ENCODE measurements at places on chromosomes 6 and 20.
A peak's percentile ranks its signal among the peaks of the same experiment; 100 is the strongest.

DNA sequence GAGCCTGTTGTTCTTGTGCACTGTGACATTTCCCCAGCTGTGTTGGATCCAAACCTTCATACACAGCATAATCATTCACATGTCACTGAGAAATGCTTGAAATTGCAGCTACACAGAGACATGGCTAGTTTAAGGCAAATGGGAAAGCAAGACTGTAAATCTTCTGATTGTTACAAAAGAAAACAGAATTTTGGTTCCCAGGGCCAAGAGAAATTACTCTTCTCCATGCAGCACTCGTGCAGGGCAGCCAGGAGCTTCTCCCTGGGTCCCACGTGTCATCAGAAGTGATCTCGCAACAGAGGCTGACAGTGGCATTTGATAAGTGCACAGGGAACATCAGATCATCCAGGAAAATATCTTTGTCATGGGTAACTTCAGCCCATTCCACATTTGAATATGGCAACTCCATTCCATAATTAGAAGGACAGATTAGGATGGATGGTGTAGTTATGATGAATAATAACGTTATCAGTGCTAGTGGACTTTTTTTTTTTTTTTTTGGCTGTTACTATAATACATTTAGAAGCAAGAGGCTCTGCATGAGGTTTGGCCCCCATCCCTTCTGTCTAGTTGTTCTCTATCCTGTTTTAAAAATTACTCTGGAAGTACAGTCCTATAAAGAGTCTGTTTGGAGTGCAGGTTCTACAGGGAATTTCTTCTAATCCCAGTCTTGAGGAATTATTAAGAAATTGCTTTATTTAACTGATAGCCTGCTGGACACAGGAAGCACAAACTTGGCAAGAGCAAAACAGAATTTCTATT lies 571.0 kb upstream of the NOX3 start:
- no peak for DNase-seq

- no peak for DNase-seq
These were observed 93.7 kb downstream of the MAP3K4 start for GRCh38 chr6:161085246-161085645.

DNA sequence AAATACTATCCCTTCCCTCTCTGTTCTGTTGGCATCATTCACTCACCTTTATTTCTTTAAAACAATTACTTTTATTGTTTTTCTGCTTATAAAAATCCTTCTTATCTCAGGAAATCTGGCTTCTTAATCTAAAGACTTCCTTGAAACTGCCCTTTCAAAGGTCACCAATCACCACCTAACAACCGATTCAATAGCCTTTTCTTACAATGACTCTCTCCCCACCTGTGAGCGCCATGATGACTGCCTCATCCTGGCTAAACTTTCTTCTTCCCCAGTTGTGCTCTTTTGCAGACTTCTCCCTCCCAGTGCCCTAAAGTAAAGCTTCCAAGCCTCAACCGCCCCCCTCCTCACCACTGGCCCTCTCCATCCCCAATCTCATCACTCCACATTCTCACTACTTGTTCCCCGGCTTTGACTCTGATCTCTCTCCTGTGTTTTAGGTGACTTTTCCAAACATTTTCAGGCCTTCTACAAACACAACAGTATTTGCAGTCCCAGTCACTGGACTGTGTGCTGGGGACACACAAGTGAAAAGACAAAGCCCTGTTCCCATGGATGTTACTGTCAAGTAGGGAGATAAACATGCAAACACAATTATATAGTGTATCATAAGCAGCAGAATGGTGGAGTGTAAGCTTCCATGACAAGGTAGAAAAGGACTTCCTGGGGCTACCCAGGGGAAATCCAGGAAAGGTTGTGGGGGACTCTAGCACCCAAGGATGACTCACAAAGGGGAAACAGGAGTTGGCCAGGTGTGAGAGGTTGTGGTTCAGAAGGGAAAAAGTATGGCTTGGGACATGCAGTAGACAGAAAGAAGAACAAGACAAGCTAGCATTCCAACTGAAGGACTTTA lies 12.8 kb downstream of the NHSL1 start:
- no peak for DNase-seq

- no peak for DNase-seq
These were observed 72.9 kb downstream of the SNX5 start for GRCh38 chr20:17895641-17896171.

DNA sequence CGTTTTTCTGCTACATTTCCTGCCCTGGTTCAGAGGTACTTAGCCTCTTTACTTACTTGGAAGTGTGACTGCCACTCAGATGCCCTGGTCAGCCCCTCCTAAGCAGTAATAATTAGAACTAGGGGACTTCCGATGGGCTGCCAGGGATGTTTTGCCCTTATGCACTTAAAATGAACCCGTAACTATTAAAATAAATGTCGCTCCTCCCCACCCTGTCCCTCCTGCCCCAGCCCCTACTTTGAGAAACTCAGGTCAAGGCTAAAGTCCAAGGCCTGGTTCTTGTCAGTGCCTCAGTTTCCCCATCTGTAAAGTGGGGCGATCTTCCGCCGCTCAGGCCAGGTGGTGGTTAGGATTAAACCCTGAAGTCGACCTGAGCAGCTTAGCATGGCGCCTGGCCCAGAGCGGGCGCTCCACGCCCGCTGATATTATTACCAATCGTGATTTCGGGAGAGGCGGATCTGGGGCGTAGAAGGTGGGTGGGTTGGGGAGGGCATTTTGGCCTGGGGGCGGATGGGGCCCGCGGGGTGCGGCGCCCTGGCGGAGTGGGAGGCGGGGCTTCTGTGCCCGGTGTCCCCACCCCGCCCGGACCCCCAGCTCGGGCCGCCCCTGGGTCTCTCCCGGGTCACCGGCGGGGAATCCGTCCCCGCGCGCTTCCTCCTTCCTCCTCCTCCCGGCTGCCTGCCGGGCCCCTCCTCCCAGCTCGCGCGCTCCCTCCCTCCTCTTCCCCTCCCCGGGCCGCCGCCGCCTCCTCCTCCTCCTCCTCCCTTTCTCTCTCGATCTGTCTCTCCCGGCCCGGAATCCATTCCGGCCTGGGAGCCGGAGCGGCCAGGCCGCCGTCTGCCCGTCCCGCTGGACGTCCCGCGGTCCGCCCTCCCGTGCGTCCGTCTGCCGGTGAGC lies at the start of gene SRC:
Gene SRC (plus strand): TSS at position 802 of the 897 bp plus-strand sequence. CDS start 38,014 bp downstream, outside the sequence.
- no peak for DNase-seq

DNA sequence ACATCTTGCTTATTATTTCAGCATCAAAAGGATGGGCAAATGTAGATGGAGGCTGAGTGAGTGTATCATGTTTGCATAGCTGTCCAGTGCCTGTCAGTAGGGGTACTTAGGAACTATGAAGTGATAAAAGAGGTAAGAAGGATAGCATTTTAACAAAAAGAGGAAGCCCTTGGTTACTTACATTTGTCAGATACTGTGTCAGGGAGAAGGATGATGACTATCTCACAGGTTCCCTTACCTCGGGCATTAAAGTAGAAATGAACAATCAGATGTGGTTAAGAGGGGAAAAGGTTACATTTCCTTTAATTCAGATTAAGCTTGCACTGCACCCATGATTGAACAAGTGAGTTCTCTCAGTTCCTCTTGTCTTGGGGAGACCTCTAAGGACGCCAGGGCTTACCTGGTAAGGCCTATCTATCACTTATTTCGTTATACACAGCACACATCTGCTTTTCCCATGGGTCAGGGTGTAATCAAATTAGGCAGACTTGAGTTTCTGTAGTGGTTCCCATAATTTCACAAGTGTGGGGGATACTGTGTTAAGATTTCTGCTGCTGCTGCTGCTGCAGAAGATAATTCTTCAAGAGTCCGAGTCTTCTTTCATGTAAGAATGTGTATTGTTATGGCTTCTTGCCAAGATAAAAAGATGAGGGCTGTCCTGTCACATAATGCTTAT lies 4.5 kb downstream of the FOXO3 start:
- peak; percentile 23 for DNase-seq

DNA sequence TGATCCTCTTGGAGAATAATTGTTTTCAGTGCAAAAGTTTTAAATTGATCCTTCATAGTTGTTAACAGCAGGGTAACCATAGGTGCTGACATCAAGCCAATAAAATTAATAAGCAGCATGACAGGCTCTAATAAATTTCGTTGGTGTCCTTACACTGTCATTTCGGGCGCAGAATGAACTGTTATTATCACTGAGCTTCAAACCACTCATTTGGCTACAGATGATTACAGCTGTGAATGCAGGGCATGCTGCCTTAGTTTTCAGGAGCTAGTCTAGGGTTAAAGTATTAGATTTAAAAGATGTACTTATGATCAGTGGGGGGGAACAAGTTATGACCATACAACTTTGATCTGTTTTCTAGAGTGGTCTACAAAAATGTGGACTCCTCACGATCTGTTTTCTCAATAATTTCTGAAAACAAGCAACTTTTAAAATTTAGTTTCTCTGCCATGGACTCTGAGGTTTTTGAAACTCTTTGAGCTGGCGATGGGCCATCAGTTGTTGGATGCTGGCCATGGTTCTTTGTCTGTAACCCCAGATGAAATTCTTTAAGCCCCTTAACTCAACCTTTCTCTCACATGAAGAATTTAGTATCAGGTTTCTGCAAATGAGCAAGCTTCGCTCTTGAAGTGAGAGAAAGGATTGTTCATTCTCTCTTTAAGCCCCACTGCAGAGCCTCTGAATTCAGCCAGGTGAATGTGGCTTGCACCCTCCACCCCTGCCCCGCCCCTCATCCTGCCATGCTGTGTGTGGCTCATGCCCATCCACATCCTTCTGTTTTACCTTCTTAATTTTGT lies 99.1 kb upstream of the MTHFD1L start:
- DNase-seq: no peak

GRCh38 chr6:62808565-62809293 lies 402.5 kb upstream of the FKBP1C start:
- peak; percentile 11 for DNase-seq

DNA sequence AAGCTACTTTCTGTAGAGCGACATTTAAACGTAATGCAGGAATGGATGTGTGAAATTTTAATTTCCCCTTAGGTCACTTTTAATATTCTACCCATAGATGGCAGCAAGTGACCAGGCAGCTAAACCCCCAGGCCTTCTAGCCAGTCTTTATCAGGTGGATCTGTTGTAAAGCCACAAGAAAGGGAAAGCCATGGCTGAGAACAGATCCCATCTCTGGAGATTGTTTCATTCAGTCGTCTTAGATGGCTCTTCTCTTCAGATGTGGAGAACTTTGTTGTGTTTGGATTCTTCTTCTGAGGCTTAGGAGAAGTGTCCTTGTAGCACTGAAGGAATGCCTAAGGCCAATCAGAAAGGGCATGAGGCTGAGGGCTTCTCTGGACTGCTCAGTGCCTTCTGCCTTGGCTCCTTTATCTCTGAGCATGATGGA lies 15.8 kb upstream of the RNF182 start:
- no peak for DNase-seq
